Stimulated activated CD4-positive, alpha-beta T cell treated with anti-CD3 and anti-CD28 coated beads, Interleukin-4, amount 100 ng/mL, for 4 hours (primary cell): ENCODE measurements at places on chromosomes 5 and 9.

- no peak for DNase-seq
Observed at GRCh38 chr5:27009540-27009915, 28.9 kb downstream of the CDH9 start.

DNA sequence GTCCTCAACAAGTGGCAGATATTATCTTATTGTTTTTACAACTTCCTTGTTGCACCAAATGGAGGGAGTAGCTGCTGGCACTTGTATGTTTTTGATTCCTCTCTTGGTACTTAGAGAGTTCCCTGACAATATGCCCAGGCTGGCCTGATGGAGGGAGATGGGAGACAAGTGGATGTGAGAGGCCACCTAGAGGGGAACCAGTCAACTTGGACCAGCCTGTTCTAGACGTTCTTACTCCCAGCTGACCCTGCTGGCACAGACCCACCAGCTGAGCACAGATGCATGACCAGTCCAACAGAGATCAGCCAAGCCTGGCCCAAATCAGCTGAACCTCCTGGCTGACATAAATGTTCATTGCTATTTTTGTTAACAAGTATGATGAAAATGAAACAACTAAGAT is 60.9 kb upstream of the GDNF start:
- no peak for DNase-seq

DNA sequence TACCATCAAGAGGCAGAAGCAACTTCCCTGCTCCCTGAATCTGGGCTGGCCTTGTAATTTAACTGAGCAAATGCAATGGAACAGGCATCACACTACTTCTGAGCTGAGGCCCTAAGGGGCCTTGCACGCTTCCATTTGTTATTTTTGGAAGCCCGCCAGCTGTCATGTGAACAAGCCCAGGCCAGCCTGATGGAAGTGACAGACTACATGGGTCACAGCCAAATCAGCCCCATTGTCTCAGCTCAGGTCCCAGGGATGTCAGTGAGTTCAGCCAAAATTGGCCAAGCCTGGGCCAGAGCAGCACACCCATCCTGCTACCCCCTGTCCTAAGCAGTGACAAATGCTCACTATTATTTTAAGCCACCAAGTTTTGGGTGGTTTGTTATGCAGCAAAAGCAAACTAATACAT is 72.8 kb downstream of the PRRT1B start:
- DNase-seq = no peak

DNA sequence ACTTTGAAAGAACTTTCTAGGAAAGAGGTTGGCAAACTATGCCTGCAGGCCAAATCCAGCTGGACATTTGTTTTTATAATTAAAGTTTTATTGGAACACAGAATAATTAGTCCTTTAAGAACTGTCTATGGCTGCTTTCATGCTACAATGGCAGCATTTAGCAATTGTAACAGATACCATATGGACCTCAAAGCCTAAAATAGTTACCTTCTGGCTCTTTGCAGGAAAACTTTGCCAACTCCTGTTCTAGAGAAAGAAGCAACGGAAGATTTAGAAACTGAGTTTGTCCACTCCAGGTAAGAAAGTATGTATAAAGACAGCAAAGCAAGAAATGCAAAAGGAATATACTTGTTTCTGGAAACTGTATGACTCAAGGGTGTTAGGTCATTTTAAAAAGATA is 281.7 kb upstream of the TRPM3 start:
- no peak for DNase-seq

- DNase-seq = no peak
Observed at GRCh38 chr5:151480384-151481293, 33.2 kb downstream of the SLC36A1 start.

- no peak for DNase-seq
Observed at GRCh38 chr5:55732585-55732984, 5.3 kb upstream of the DDX4 start.

DNA sequence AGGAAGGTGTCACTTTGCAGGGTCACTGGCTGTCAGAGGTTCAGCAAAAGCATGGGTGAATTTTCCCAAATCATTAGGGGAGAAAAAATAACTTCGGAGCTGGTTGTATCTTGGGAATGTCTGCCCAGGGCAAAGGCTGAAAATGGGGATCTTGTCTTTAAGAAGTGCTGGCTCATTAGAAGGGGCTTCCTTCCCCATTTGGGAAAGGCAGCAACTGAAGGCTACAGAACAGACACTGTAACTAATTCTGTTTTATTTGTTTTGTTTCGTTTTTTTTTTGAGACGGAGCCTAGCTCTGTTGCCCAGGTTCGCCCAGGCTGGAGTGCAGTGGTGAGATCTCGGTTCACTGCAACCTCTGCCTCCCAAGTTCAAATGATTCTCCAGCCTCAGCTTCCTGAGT is 70.3 kb upstream of the PCA3 start:
- DNase-seq = no peak

DNA sequence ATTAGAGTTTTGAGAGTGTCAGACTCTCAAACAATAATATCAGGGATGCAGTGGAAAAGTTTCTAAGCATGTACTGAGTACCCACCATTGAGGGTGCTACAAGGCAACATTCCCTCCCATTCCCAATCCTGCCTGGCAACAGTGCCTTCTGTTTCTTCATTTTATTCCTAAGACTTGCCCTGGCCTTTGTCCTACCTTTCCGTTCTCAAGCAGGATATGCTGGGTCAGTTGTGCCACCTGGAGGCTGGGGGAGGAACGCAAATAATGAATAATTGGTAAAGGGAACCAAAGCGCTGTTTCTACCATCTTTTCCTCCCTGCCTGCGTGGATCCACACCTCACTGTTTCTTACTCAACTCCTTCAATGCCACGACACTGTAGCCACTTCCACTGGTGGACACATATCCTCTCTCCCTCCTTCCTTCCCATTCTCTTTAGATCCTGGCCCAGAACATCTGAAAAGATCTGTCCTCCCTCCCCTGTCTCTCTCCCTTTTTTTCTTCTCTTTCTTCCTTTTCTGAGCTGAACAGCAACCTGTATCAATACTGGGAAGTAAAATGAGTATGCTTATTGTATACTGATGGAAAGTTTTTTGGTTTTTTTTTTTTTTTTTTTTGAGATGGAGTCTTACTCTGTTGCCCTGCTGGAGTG is 149.5 kb downstream of the C9orf152 start:
- peak; percentile 31 for DNase-seq

- DNase-seq = no peak
Observed at GRCh38 chr9:20112205-20112783, 323.5 kb upstream of the SLC24A2 start.

GRCh38 chr5:167143716-167144115 is 1147.7 kb upstream of the WWC1 start:
- DNase-seq = no peak

DNA sequence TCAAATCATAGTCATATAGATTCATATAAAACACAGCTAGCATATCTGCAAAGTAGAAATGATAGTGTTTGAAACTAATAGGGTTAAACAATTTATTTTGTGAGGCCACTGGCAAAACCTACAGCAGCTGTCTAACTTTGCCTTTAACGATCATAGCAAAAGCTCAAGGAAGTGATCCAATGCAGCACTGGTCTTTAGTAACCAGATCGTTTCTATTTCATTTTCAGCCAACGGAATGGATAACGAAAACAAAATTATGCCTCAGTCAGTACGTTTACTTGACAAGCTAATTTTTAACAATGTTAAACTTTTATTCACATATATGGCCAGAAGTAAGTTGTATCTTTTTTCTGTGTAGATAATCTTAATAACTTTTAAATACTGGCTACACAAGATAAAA is 17.7 kb downstream of the MLLT3 start:
- DNase-seq = no peak
